Aorta (tissue), 5 donors: ENCODE measurements at places on chromosomes 2 and 18. TPM values are rescaled to one million over a fixed set of nuclear protein-coding genes. Genes with fewer than 3 reads are reported as not detected.

Gene POTEC
- not detected for total RNA-seq

DNA sequence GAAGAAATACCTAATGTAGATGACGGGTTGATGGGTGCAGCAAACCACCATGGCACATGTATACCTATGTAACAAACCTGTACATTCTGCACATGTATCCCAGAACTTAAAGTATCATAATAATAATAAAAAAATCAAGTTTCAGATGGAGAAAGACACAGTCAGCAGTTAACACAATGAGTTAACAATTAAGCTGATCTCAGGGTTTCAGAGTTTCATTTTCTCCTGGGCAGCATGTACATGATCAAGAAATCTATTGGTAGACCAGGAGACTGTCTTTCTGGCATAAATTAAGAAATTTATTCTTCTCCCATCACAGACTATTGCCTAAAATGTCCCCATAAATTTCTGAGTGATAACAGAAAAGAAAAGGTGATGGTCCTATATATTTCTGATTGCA is 155.3 kb downstream of the RAD51AP2 start:
- DNase-seq: no peak

Gene CACNB4
- total RNA-seq: 14.3 TPM

DNA sequence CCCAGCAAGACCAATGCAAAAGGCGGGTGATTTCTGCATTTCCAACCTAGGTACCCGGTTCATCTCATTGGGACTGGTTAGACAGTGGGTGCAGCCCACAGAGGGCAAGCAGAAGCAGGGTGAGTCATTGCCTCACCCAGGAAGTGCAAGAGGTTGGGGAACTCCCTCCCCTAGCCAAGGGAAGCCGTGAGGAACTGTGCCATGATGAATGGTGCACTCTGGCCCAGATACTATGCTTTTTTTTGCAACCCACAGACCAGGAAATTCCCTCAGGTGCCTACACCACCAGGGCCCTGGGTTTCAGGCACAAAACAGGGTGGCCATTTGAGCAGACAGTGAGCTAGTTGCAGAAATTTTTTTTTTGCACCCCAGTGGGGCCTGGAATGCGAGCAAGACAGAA is 662.6 kb upstream of the ACVR2A start:
- DNase-seq: no peak
